ENCODE measurements at places on chromosomes 3 and 15.

DNA sequence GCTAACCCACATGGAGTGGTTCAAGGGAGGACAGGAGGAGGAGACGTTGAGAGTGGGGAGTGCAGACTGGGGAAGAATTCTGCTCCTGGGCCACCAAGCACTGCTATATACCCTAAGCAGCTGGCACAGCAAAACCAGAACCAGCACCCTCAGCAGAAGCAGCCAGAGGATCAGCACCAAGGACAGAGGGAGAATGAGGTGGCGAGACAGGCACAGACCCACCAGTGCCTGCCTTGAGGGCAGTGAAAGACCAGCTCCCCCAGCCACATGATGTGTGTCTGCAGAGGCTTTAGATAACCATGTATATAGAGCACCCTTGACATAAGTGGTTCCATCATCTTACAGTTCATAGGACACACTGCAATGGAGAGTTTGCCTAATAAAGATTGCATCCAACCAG is 319.0 kb downstream of the GABRB3 start:
- H3K36me3 ChIP-seq, result no peaks in the 10 kb centered on the region
- H3K27me3 ChIP-seq, result no peaks in the 10 kb centered on the region
- no peak overlapping the region for H3K4me3 ChIP-seq
- no peak overlapping the region for H3K27ac ChIP-seq
- DNase-seq, result no peak

GRCh38 chr15:73996939-73997338 is 2.4 kb downstream of the PML start:
- peak overlapping the region; percentile 1 for H3K4me3 ChIP-seq
- H3K27ac ChIP-seq, result peak overlapping the region; percentile 94
- no peaks in the 10 kb centered on the region for H3K27me3 ChIP-seq
- peaks cover 31% of the 10 kb centered on the region for H3K36me3 ChIP-seq
- peak; percentile 50 for DNase-seq
- H3K4me1 ChIP-seq, result no peaks in the 10 kb centered on the region

- H3K36me3 ChIP-seq, result no peaks in the 10 kb centered on the region
- H3K27ac ChIP-seq, result no peak overlapping the region
- no peaks in the 10 kb centered on the region for H3K27me3 ChIP-seq
Observed at GRCh38 chr3:72060447-72061034, 275.6 kb upstream of the PROK2 start.

DNA sequence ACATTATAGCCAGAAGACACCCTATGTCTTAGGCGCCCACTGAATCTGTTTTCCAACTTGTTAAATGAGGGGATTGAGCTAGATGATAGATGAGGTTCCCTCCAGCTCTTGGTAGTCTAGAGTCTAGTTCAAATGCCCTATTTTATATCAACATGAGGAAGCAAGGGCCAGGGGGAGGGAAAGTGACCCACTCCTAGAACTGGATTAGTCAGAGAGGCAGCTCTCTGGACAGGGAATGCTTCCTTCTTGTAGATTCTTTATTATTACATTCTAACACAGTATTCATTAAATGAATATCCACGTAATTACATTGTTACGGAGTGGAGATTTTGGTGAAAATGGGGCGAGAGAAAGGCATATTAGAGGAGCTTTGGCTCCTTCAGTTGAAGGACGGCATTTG is 89.5 kb downstream of the RAD18 start:
- no peak overlapping the region for H3K4me3 ChIP-seq
- no peaks in the 10 kb centered on the region for H3K4me1 ChIP-seq

- peak overlapping the region; percentile 93 for H3K27ac ChIP-seq
- H3K36me3 ChIP-seq, result peaks cover 14% of the 10 kb centered on the region
- no peaks in the 10 kb centered on the region for H3K4me1 ChIP-seq
- H3K27me3 ChIP-seq, result no peaks in the 10 kb centered on the region
- no peak for DNase-seq
- H3K4me3 ChIP-seq, result peak overlapping the region; percentile 76
Observed at GRCh38 chr3:4494895-4495264, 1.7 kb downstream of the ITPR1 start.

GRCh38 chr15:70023064-70023768 is 74.5 kb downstream of the TLE3 start:
- no peak for DNase-seq
- H3K36me3 ChIP-seq, result no peaks in the 10 kb centered on the region
- no peaks in the 10 kb centered on the region for H3K27me3 ChIP-seq
- H3K4me3 ChIP-seq, result no peak overlapping the region

GRCh38 chr15:91099616-91099994 is 452 bp upstream of the SV2B start:
- peaks cover 8% of the 10 kb centered on the region for H3K27me3 ChIP-seq
- peak overlapping the region; percentile 21 for H3K4me3 ChIP-seq
- H3K4me1 ChIP-seq, result peaks cover 20% of the 10 kb centered on the region
- H3K36me3 ChIP-seq, result no peaks in the 10 kb centered on the region

All from sigmoid colon (tissue), 7 donors.